ENCODE measurements at places on chromosomes 6 and 20.

GRCh38 chr6:170143401-170144150, 147.3 kb downstream of the DLL1 start:
- DNase-seq: no peak

DNA sequence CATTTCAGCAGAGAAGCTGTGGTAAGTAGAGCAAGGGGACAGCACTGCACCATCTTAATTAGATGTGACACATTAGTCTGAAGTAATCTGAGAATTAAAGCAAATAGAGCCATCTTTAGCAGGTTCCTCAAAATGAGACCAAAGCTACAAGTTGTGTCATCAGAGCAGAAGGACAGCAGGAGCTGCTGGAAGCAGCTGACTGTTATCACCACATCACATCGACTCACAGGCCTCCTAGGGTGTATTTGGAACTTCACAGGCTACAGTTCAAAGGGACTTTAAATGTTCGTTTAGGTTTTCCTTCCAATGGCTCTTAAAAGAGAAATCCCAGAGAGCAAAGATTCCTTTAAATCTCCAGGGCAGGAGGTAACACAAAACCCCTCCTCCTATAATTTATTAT, 69.5 kb downstream of the LCA5 start:
- DNase-seq: no peak

- no peak for DNase-seq
Observed at GRCh38 chr6:8268606-8269005, 166.3 kb upstream of the EEF1E1 start.

GRCh38 chr6:157246771-157247484, 76.4 kb downstream of the TMEM242 start:
- no peak for DNase-seq

DNA sequence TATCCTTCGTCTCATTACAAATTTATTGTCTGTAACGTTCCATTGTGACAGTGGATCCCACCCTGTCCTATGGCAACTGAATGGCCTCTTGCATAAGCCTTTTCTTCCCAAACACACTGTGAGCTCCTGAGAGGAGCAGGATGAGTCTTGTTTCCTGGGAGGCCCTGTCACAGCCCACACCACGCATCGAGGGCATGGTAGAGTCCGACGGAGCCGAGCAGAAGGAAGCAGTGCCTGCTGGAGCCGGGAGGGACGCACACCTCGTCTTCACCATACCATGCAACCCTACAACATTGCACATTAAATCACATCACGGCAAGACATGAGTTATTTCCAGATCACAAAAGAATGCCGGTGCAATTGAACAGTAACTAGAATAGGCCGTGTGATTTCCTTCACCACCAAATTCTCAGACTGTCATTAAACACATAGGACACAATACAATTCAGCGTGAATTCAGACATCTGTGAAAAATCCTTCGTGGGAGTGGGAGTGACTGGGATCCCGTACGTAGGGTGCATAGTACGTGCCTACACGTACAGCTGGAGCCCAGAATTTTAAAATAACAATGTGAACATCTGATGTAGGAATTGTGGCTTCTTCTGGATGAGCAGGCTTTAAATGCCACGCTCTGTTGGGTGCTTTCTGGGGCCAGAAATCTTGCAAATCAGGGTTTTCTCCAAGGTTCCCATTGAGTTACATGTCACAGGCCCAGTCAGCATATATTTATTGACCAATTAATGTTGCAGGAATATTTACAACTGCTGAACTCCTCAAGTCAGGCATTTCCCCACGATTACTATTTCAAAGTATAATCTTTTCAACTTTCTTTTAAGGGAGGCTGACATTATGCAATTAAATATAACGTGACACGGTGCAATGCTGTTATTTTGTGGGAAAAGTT, 201.8 kb downstream of the TTLL2 start:
- DNase-seq: no peak

DNA sequence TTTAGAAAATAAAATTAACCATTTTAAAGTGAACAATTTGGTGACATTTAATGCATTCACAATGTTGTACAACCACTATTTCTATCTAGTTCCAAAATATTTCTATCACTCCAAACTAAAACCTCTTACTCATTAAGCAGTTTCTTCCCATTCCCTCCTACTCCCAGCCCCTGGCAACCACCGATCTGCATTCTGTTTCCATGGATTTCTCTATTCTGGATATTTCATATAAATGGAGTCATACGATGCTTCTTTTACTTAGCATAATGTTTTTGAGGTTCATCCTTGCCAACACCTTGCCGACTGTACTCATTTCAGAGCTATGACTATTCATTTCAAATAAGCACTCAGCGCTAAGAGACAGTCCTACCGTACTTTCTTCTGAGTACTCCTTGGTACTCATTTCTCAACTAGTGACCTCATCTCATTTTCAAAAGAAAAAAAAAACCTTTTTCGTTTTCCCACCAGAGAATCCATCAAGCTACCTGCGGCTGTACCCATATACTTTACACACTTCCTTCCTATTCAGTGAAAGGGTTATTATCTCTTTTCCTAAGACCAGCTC, 259.2 kb downstream of the UTRN start:
- no peak for DNase-seq

DNA sequence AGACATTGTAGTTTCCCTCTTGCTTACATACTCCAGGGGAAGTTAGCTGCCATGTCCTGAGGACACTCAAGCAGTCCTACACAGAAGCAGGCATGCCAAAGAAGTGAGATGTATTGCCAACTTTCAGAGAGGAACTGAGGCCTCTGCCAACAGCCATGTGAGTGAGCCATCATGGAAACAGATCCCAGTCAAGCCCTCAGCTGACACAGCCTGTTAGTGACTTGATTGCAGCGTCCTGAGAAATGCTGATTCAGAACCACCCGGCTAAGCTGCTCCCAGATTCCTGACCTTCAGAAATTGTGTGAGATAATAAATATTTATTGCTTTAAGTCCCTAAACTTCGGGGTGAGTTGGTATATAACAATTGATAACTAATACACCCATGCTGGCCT, 38.1 kb downstream of the GSTA2 start:
- no peak for DNase-seq

GRCh38 chr20:24095756-24096155, 107.2 kb upstream of the GGTLC1 start:
- no peak for DNase-seq

- no peak for DNase-seq
Observed at GRCh38 chr20:44918761-44919160, 8.9 kb downstream of the PABPC1L start.

- DNase-seq: no peak
Observed at GRCh38 chr6:138752017-138752416, 21.6 kb upstream of the CCDC28A start.

GRCh38 chr20:14310977-14311627, 26.3 kb downstream of the FLRT3 start:
- no peak for DNase-seq

DNA sequence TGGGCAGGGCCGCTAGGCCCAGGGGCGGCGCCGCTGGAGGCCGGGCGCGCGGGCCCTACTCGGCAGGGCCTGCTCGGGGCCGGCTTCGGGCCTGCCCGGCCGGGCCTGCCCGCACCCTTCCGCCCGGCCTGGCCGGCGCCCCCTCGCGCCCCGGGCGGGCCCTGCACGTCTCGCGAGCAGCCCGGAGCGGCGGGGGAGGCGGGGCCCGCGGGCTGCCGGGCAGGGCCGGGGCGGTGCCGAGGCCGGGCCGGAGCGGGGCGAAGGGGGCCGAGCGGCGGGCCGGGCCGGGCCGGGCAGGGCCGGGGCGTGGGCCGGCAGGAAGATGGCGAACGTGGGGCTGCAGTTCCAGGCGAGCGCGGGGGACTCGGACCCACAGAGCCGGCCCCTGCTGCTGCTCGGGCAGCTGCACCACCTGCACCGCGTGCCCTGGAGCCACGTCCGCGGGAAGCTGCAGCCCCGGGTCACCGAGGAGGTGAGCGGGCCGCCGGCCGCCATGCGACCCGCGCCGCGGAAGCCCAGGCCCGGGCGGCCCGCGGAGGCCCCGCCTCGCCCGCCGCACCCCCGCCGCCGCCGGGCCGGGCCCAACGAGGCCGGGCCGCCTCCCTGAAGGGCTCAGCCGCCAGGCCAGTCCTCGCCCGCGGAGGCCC, at the start of gene NPEPL1:
Gene NPEPL1, plus strand, starts transcription at position 222 of the 647 bp plus-strand sequence. Its CDS starts 101 bp downstream, at position 323.
- DNase-seq: peak; percentile 59

DNA sequence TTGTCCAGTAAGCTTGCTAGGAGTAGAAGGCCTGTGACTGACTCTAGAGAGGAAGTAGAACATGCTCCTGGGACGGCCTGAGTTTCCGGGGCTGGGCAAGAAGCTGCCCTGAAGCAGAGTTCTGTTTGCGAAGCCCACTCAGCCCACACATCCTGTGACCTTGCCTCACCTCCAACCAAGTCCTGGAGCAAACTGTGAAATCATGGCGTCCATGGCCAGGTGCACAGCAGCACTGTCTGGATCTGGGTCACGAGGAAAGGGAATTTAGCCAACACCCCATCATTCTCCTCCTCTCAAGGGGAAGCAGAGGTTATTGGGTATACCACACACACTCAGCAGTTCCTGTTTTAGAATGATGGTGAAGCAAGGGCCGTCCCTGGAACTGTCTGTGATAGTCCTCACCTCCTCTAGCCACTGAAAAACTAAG, 87.5 kb downstream of the CRYBG1 start:
- DNase-seq: no peak

DNA sequence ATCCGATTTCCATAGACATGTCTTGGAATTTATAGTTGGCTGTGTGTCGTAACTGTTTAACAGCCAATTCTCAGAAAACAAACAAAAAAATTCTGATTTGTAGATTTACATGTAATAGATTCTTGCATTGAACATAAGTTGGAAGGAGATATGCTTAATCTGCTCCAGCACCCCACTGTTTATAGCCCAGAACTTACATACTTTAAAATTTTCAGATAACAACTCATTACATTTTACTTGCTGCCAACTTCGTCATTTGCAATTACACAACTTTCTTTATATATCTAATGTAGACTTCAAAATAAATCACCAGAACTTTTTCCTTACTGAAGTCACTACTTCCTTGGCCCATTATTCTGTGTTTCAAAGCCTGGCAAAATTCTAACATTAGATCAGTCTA, 472.3 kb upstream of the EYS start:
- no peak for DNase-seq

- DNase-seq: no peak
Observed at GRCh38 chr20:36062799-36063198, 91.7 kb upstream of the EPB41L1 start.

DNA sequence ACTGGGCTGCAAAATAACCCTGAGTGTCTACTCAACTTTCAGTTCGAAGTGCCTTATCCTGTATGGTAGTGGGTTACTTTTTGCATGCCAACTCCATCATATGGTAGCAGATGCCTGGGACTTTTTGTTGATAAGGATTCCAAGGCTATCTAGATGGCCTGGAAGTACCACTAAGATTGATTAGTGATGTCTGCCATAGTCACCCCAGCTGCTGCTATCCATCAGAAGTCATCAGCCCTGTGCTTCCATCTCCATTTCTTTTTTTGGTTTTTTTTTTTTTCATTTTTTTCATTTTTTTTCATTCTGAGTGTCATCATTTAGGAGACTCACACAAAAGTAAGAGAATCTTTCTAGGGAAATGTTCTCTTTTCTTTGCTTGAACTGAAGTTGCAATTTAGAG, 217.4 kb upstream of the PLCB4 start:
- DNase-seq: no peak

GRCh38 chr6:144364208-144364720, 79.1 kb downstream of the UTRN start:
- no peak for DNase-seq

GRCh38 chr20:53597030-53597482, 3.4 kb upstream of the ZNF217 start:
- DNase-seq: no peak

- DNase-seq: no peak
Observed at GRCh38 chr6:155970472-155970871, 514.8 kb upstream of the NOX3 start.

GRCh38 chr6:87846434-87846833, 144.4 kb upstream of the AKIRIN2 start:
- DNase-seq: no peak

DNA sequence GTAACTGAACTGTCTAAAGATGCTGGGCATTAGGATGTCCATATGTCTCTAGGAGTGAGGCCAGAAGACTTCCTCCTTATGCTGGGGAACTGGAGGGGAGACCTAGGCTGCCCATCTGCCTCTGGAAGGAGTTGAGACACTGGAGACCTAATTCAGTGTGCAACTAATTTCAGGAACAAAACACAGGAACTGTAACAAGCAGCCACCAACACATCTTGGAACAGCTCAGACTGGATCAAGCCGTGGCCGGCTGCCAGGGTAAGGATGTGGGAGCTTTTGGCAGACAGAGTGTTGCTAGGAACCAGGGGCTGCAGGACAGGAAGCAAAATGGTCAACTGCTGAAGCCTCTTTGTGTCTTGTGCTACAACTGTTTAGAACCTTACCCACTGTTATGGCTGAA, 16.4 kb upstream of the MAS1 start:
- no peak for DNase-seq

DNA sequence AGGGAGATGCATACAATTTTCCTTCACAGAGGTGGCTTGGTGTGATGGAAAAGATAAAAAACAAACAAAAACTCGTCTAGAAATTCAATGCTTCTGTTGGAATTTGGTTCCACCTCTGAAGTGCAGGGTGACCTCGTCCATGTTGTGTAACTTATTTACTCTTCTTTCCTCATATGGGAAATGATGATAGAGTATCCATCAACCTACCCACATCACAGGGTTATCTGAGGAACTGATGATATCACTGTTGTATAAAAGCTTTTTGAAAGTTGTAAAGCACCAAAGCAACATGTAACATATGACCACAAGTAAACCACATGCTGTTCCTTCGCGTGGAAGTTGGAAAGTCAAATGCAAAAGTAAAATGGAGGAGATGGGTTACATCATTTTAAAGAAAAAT, 212.0 kb upstream of the SGK1 start:
- DNase-seq: no peak

GRCh38 chr20:18395544-18395943, 71.3 kb downstream of the DZANK1 start:
- DNase-seq: no peak

GRCh38 chr6:6694825-6695624, 106.5 kb downstream of the LY86 start:
- no peak for DNase-seq

GRCh38 chr6:82744286-82745015, 321.2 kb downstream of the UBE3D start:
- no peak for DNase-seq

DNA sequence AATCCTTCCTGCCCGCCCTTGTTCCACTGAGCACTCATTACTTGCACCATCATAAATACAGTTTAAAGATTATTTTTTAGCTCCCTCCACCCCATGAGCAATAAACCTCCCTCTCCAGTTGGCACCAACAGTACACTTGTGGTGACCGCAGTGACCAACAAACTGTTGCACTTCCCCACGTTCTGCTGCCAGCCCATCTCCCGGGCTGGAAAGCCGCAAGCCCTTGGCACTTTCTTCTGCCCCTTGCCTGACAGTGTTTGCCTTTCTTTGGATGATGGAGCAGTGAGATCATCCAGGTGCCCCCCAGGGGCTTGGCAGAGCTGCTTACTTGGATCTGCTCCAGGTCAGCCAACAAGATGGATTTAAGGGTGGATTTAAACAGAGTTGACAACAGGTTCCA, 21.6 kb downstream of the KCNB1 start:
- no peak for DNase-seq

- DNase-seq: no peak
Observed at GRCh38 chr6:157775376-157775775, 47.7 kb upstream of the SNX9 start.
